ENCODE measurements at places on chromosomes 16 and 17.

DNA sequence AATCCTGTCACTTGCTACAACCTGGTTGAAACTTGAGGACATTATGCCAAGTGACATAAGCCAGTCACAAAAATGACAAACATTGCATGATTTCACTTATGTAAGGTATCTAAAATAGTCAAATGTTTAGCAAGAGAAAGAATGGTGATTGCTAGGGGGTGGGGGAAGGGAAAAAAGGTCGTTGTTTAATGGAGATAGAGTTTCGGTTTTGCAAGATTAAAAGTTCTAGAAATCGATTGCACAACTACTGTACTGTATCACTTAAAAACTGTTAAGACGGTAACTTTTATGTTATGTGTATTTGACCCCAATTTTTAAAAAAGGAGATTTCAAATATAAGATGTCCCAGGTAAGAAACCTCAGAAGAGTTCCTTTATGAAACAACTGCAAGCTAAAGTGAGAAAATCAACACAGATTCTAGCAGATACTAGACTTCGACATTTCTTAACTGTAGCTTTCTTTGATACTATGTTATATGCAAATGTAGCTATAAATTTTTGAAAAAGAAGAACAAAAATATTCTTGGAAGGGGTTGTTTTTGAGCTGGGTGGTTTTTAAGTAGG, 5.9 kb downstream of the MEOX1 start:
- DNase-seq = no peak

DNA sequence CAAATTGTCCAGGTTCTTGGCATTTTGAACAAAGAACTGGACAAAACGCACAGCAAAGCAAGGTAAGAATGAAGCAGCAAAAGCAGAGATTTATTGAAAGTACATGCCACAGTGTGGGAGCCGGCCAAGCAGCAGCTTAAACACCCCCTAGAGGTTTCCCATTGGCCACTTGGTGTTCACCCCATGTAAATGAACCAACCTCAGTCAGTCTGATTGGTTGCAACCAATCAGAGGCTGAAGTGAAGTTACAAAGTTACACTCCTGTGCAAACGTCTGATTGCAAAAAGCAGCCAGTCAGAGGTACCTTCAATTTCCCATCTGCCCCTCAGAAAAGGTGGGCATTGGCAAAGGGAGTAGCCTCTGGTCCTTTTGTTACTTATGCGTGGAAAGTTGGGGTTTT, 8.8 kb upstream of the ZNF263 start:
- DNase-seq = no peak

DNA sequence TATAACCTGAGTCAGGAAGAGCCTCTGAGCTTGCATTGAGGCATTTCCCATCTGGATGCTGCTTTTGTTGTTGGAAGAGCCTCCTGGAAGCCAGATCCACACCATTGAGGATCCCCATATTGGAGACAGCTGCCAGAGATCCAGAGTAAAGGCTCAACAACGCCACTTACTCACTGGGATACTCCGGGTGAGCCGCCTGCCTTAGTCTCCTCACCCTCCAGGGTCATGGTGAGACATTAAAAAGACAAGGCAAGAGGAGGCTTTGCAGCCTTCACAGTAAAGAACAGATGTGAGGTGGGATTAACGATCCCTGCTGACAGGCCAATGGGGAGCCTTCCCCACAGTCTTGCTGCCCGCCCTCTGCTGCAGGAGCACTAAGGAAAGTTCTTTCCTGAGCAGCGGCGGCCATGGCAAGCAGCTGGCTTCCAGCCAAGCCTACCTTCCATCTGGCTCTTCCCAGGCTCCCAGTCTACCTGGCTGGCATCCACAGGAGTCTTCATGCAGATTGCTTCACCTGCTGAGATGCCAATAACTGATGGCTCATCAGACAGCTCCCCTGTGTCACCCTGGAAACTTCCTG, 198.5 kb downstream of the CYLD start:
- no peak for DNase-seq

- DNase-seq = no peak
These were observed 79.8 kb downstream of the ZNF423 start for GRCh38 chr16:49776085-49776595.

DNA sequence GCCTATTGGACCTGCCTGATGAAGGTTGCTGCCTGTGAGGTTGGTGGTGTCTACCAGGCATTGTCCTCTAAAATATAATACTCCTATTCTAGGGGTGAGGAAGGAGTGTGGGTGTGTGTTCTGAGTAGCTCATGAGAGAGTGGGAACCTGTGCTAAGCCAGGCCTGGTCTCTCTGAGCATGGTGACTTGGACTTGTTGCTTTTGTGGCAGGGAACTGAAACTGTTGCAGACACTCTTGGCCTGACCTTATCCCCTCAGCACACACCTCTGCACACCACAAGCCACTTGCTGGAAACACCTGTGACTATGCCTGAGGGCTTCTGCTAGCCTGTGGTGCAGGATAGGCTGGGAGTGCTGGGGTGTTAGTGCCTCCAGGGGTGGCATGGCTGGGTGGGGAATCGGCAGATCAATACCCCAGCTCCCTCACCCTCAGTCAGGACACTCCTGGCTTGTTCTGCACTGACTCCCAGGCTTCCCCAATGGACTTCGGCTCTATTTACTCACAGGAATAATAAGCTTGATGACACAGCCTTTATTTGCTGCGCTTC, 29.9 kb downstream of the PLCG2 start:
- no peak for DNase-seq

DNA sequence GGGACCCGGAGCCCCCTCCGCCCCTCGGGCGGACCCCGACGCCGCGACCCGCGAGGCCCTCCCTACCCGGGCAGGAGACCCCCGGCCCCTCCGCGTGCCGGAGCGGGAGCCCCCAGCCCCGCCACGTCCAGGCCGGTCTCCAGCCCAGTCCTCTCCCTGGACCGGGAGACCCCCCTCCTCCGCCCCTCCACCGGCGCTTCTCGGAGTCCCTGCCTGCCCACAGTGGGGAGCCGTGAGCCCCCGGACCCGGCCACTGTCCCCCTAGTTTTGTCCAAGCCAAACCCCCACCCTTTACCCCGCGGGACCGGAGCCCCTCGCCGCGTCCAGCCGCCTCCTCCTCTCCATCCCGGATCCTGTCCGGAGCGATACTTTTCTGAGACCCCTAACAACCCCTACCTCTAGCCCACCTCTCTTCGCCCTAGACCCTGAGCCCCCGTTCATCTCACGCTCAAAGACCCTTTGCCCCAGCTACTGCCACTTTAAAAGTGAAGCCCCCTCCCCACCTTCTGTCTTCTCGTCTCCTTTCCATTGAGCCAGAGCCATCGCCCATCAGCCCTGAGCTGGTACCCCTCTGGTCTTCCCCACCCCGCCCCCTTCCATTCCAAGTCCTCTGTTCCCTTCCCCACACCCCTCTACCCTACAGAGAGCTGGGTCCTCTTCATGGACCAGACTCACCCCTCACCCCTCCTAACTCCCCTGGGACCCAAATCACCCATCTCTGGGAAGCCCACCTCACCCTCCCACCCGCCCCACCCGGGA, 1.0 kb downstream of the NECAB2 start:
- peak; percentile 41 for DNase-seq

DNA sequence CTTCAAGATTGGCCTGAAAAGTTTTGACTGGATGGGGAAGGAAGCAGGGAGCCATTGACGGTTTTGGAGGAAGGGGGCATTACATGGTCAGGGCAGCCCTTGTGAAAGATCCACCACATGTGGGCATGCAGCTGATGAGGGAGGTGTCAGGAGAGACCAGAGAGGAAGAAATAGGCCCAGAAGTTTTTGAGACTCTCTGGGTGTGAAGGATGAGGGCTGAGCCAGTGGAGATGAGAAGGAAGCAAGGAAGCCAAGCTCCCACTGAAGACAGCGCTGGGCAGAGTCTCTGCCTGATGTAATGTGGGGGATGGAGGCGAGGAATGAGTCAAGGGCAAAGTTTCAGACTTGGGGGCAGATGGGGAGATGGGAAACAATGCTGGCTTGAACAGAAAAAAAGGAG, 530 bp downstream of the CCL17 start:
- no peak for DNase-seq

GRCh38 chr16:83031524-83031923, 404.8 kb downstream of the CDH13 start:
- no peak for DNase-seq

GRCh38 chr17:8885967-8886684, 18.7 kb upstream of the PIK3R6 start:
- DNase-seq = no peak

- DNase-seq = peak; percentile 10
These were observed 3.4 kb upstream of the TMEM11 start for GRCh38 chr17:21217346-21217745.

GRCh38 chr16:81435103-81435502, 9.5 kb upstream of the CMIP start:
- DNase-seq = no peak

DNA sequence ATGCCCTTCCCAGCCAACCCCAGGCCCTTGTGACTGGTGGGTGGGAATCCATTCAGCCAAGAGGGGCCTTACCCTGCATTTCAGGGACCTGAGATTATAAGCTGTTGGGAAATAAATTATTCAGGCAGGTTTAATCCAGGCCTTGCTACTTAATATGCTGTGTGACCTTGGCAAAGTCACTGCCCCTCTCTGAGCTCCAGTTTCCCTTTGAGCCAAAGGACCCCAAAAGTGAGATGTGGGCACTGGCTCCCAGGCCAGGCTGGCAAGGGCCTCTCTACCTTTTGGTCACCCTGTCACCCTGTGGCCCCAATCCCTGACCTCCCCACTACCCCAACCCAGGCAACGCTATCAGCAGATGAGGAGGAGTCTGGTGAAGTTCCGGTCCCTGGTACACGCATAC, 33.9 kb downstream of the MYO15A start:
- DNase-seq = no peak

DNA sequence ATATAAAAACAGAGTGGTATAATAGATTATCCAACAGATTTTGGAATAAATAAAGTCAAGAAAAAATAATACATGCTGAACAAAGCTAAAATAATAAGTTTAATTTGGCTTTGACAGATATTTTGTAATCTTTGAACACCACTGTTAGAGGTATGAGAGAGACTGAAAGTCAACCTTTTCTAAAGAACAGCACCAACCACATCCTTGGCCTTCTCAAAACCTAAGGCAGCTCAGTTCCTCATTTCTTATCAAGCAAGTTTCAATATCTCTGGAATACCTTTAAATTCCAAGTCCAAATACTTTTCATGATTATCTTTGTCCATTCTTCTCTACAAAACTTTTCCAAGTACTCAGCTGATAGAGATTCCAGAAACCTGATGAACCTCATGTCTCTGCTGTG, 1603.8 kb downstream of the CDH8 start:
- no peak for DNase-seq

DNA sequence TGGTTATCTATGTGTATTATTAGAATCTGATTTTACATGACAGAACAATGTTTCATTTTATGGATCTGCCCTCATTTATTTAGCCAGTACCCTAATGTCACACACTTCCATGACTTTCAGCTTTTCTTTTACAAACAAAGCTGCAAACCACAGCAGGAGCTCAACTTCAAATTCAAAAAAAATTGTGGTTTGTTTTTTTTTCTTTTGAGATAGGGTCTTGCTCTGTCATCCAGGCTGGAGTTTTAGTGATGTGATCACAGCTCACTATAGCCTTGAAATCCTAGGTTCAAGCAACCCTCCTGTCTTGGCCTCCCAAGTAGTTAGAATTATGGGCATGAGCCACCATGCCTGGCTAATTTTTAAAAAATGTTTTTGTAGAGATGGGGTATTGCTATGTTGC, 8.2 kb upstream of the MPRIP start:
- no peak for DNase-seq

GRCh38 chr16:55155815-55156214, 168.2 kb upstream of the IRX6 start:
- DNase-seq = no peak

GRCh38 chr17:9419932-9420453, 155.6 kb downstream of the STX8 start:
- no peak for DNase-seq

DNA sequence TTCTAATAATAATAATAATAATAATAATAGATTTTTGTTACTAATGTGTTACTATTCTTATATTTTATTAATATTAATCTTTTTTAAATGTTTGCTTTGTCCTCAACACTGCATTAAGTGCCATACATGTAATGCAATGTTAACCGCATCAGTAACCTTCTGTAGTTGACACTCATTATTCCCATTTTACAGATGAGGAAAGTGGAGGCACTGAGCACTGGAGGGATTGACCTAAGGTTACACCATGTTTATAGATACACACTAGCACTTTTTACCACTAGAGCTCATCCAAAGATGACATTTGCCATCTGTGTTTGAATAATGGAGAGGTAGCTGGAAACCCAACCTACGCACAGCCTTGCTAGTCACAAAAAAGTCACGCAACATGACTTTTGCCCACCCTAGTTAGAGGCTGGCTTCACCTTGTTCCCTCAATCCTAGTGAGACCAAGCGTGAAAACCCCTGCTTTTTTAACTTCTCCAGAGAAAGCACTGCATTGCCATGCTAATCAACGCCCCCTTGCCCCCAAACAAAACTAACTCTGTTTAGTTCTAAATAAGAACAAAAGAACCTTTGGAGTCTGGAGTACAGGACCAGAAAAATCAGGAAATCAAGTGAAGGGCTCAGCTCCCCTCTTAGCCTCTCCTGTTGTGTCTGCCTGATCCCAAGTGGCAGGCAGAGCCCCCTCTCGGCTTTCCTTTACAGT, 2.3 kb downstream of the ARSG start:
- DNase-seq = no peak

DNA sequence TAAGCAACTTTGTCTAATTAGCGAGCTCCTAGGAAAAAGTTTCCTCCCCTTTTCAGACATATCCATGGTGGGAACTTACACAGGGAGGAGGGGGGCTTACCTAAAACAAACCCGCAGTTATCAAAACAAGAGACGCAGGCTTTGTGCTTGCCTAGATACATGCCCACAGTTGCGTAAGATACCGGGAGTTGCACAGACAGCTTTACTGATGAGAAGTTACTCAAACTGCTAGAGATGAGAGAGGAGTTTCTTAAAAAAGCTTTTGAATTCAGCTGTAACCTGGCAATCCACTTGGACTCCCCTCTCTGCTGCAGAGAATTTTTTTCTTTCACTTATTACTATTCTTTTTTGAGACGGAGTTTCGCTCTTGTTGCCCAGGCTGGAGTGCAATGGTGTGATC, 6.8 kb upstream of the ZP2 start:
- no peak for DNase-seq

DNA sequence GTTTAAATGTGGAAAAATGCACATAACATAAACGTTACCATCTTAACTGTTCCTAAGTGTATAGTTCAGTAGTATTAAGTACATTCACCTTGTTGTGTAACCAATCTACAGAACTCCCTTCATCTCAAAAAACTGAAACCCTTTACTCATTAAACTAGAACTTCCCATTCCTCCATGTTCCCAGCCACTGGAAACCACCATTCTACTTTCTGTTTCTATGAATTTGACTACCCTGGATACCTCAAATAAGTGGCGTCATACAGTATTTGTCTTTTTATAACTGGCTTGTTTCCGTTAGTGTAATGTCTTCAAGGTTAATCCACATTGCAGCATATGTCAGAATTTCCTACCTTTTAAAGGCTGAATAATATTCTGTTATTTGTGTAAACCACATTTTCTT, 38.2 kb downstream of the NF1 start:
- DNase-seq = no peak

DNA sequence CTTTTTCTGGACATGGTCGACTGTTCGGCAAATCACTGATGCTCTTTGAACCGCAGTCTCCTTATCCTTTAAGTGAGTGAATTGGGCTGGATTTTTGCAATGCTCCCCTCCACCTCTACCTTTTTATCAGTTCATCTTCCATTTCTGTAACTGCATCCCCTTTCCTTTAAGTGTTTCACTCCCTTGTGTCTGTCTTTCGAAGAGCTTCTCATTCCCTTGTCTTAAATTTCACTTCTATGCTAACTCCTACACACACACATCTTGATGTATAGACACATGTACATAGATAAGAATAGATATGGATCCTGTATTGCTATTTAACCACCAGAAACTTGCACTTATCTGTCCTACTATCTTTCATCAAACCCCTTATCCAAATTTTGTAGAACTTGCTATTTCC, 250.7 kb downstream of the PHKB start:
- DNase-seq = no peak
